ENCODE measurements at places on chromosomes 12 and 14.

- no peak for DNase-seq
These were observed 96.7 kb downstream of the RMST start for GRCh38 chr12:97559267-97559666.

DNA sequence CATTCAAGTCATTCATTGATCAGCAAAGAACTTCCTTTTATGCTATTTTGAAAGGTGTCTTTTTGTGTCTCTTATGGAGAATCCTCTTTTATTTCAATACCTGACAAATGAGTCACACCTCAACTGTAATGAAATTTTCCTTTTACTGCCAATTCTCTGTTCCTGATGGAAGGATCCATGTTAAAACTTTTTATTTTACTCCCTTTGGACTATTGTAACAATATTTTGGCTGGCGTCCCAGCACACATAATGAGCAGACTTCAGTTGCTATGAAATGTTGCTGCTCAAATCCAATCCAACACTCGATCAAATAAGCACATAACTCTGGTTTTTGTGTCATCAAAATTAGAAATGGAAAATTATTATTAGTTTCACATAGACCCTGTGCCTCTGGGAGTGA, 21.9 kb upstream of the SLC15A5 start:
- DNase-seq: peak; percentile 38

- no peak for DNase-seq
These were observed 110.9 kb upstream of the PLXNC1 start for GRCh38 chr12:94037444-94037843.

GRCh38 chr12:30930641-30931040, 4.1 kb downstream of the TSPAN11 start:
- no peak for DNase-seq

DNA sequence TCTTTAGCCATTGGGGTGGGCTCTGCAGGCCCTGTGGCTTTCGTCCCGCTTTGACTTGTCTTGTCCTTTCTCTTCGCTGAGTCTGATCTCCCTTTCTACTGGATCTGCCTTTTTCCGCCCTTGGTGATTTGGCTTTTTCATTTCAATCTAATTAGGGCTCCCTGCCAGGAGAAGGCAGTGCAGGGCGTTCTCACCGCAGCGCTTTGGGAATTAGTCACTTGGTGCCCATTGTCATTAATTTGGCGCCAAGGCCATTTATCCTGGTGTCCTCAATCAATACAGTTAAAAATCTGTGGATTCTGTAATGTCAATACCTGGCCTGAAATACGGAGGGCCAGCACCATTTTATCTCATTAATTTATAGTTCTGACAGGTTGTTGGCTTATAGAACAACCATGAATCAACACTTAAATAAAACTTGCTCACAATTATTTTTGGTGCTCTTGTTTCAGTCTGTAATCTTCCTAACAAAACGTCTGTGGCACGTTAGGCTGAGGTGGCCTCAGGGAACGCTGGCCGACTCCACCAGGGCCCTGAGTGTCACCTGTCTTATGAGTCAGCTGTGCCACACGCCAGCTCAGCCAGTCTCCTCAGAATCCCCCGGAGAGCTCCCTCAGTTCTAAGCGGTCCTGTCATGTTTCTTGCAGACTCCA, 115.7 kb downstream of the BEGAIN start:
- DNase-seq: no peak

DNA sequence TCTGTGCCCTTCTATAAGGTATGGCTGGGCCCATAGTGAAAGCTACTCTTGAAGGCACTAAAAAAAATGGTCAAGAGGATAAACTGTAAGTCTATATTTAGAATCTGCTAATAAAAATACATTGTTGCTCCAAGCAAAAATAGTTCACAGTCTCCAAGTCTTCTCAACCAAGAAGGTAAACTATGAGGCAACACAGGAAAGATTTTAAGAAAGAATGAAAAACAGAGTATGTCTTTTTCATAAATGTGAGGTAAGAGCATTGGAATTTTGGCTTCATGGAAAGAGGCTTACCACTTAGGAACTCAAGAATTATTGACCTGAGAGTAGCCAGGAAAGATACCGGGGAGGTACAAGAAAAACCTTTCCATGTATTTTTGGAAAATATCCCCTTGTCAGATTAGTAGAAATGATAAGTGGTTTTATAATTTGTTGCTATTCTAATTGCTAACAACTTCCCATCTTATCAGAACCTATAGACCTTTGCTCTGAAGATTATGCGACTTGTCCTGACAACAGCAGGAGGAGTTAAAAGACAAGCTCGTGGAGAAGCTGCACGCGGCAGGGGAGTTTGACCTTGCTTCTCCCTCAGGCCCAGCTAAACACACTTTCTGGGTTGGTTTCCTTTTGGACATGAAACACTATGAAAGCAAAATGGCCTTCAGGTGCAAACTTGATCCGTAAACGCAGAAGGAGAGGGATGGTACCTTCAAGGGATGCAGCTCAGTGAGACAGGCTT, 238.1 kb downstream of the FOXN3 start:
- DNase-seq: peak; percentile 58

DNA sequence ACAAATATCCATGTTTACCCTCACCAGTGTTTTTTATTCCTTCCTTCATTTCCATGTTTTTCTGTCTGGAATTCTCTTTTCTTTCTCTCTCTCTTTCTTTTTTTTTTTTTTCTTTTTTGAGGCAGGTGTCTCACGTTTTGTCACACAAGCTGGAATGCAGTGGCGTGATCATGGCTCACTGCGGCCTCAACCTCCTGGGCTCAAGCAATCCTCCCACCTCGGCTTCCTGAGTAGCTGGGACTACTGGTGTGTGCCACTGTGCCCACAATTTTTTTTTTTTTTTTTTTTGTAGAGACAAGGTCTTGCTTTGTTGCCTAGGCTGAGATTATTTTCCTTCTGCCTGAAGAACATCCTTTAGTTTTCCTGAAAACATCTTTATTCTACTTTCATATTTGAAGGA, 15.0 kb upstream of the AMIGO2 start:
- peak; percentile 36 for DNase-seq

- peak; percentile 49 for DNase-seq
These were observed 101.7 kb downstream of the KIF21A start for GRCh38 chr12:39341179-39341578.

- no peak for DNase-seq
These were observed 264.0 kb upstream of the FAR2 start for GRCh38 chr12:28884904-28885679.

DNA sequence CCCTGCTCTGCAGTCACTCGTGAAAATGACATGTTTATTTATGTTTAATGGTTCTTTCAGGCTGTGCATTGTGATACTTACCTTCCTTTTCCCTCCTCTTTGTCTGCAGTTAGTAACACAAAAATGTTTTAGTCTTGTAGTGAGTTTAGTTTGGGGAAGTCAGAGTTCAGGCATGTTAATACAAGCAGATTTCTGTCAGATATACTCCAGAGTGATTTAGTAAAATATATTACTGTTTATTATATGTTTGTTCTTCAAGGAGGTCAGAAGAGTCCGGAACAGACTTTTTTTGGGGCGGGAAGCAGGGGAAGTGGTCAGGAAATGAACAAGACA, 28.7 kb downstream of the MSRB3 start:
- DNase-seq: no peak

GRCh38 chr14:76830556-76830955, 4.3 kb downstream of the LRRC74A start:
- DNase-seq: no peak

GRCh38 chr12:76312315-76312714, 35.9 kb downstream of the BBS10 start:
- no peak for DNase-seq

- DNase-seq: no peak
These were observed 16.2 kb downstream of the SYNE3 start for GRCh38 chr14:95500201-95500681.

- peak; percentile 39 for DNase-seq
These were observed 10.4 kb upstream of the DCD start for GRCh38 chr12:54658306-54659264.

GRCh38 chr12:38664661-38665269, 240.6 kb downstream of the CPNE8 start:
- DNase-seq: peak; percentile 40

GRCh38 chr12:9143929-9144729, 28.4 kb upstream of the A2M start:
- DNase-seq: no peak

DNA sequence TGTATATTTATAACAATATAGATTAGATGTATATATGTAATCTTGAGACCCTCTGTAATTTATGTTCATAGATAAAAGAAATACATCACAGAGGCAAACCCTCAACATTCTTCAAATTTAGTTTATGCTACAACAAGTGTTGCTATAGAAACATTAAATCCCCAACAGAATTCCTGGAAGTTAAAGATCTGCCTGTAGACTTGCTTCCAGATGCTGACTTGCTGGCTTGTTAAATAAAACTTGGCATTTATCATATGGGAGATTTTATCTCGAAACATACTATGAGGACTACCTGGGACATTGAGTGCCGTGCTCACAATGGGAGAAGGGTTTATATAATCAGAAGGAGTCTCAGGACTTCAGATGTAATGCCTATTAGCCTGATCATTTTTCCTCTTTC, 136.3 kb upstream of the PLXNC1 start:
- DNase-seq: no peak

- no peak for DNase-seq
These were observed 63.7 kb downstream of the FBXL14 start for GRCh38 chr12:1530592-1531152.

Data from fibroblast of pulmonary artery (primary cell).